Femur (tissue), 1 donor: ENCODE measurements at places on chromosomes 2 and 18.

- DNase-seq, result no peak
Observed at GRCh38 chr2:166614029-166614428, 120.0 kb upstream of the SCN7A start.

GRCh38 chr2:28281739-28282138 is 110.9 kb upstream of the FOSL2 start:
- DNase-seq, result no peak

GRCh38 chr2:46815121-46815802 is 100.3 kb downstream of the MCFD2 start:
- DNase-seq, result no peak

DNA sequence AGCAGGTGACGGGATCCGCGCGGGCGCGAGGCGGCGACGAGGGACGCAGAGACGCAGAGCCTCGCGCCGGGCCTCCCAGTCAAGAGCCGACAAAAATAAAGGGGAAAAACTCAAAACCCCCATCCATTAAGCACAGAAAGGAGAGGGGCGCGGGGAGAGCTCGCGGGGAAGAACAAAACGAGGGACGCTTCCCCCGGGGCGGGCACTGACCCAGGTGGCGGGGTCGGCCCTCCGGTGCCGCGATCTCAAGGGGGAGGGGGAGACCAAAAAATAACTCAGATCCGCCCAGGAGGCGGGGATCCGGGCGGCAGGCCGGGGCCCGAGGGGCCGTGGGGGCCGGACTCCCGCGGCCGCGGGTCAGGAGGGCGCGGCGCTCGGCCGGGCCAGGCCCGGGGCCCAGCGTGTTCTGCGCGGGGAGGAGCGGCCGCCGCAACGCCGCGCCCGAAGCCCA is 597 bp downstream of the RNF103 start:
- DNase-seq, result peak; percentile 73

DNA sequence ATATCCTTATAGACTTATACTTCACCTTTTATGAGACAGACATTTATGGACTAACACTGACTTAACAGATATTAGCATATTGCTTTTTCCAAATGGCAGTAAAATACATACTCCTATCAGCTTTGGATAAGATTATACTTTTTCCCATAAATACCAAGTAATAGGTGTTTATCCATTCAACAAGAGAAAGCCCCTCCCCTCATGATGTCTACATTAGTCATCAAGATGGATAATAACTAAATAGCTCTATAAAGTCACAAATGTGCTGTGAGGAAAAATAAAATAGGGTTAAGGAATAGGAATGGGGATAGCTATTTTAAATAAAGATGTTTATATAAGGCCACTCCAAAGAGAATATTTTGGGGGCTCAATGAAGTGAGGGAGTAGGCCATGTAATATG is 39.4 kb downstream of the CSRNP3 start:
- DNase-seq, result no peak

GRCh38 chr2:43000242-43001054 is 208.1 kb upstream of the HAAO start:
- peak; percentile 46 for DNase-seq

DNA sequence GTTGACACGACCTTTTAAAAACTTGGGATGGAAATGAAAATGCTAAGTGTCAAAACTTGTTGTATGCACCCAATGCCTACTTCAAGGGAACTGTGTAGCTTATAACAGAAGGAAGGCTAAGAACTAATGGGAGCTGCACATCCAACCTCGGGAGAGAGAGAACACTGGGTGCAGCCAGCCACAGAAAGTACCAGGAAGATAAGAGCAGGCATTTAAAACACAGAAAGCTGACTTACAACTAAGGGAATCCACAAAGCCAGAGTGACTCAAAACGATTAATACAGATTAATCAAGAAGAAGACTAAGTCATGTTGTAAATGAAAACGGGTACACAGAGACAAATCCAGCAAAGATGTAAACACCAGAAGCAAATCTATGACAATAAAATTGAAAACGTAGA is 113.4 kb downstream of the HDAC4 start:
- DNase-seq, result no peak

GRCh38 chr2:230687498-230687897 is 25.1 kb upstream of the CAB39 start:
- no peak for DNase-seq

DNA sequence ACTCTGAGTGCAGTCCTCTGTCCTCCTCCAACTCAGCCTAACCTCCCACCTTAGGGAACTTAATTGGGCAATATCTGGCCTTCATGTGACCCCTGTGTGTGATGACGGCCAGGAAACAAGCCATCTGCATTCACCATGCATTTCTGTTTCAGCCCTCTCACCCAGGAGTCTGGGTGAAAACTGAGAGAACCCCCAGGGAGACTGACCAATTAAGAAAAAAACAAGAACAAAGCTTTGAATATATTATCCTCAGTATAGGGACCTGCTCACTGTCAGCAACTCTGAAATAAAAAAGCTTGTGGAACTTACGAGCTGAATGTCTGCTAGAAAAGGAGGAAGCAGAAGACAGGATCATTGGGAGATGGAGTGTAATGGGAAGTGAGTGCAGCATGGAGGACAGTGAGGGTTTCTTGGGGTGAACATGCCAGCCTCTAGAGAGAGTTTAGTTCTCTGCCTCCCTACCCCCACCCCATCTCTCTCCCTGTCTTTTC is 9.5 kb downstream of the MAPRE2 start:
- no peak for DNase-seq

GRCh38 chr2:187003038-187003554 is 154.1 kb upstream of the ZSWIM2 start:
- DNase-seq, result no peak

DNA sequence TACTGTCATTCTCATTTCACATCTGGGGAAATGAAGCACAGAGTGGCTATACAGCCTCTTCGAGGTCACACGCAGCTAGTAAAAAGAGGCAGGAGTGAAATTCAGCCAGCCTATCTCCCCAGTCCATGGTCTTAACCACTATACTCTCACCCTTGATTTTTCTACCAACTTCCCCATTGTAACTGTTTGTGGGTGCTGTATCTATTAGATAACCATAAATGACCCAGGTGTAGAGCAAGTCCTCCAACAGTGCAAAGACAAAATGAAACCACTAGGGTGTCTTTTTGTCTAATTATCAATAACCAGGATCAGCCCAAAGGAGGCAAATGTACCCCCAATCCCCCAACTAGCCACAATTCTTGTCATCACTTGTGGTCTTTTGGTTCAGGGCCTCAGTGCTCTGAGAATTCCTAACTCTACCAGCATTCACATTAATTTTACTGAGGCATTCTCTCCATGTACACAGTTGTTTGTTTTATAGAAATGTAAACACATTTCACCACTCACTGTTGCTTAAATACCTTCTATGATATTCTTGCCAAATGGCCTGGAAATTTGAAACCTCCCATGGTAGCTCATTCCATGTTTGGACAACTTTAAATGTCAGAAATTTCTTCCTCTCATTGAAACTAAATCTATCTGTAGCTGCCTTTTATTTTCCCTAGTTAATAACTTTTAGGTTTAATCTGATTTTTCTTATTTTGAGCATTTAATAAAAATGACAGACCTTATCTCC is 58.7 kb downstream of the SLC40A1 start:
- no peak for DNase-seq

- no peak for DNase-seq
Observed at GRCh38 chr2:85447222-85447585, 28.7 kb downstream of the SH2D6 start.

DNA sequence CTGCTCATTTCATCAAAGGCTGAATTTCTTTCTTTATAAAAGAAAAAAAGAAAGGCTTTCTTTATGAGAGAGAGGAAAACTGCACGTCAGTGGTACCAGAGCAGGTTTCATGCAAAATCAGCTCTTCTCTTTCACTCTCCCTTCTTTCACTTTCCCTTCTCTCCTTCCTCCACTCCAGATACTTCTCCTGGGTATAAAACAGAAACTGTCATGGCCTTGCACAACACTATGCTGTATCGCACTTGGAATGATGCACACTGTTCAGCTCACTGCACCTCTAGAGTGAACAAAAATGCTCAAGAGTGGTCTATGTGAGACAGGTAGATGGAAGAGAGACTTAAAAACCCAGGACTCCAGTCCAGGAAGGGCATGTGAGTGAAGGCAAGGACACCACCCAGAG is 73.8 kb downstream of the KLF7 start:
- no peak for DNase-seq

DNA sequence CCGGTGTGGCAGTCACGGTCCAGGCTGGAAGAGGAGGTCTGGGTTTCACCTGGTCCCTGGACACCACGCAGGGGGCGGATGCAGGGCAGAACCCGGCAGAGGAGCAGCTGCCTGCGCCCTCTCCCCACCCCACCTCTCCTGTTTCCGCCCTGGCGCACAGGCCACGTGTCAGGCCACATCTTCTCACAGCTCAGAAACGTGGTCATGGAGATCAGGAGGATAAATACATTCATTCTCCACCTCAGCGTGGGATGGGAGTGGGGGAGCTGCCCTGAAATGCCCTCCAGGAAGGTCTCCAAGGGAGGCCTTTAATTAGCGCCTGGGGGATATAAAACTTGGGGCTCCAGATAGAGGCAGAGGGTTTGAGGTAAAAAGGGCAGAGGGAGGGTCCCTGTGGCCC is 142.0 kb downstream of the KCTD1 start:
- no peak for DNase-seq

DNA sequence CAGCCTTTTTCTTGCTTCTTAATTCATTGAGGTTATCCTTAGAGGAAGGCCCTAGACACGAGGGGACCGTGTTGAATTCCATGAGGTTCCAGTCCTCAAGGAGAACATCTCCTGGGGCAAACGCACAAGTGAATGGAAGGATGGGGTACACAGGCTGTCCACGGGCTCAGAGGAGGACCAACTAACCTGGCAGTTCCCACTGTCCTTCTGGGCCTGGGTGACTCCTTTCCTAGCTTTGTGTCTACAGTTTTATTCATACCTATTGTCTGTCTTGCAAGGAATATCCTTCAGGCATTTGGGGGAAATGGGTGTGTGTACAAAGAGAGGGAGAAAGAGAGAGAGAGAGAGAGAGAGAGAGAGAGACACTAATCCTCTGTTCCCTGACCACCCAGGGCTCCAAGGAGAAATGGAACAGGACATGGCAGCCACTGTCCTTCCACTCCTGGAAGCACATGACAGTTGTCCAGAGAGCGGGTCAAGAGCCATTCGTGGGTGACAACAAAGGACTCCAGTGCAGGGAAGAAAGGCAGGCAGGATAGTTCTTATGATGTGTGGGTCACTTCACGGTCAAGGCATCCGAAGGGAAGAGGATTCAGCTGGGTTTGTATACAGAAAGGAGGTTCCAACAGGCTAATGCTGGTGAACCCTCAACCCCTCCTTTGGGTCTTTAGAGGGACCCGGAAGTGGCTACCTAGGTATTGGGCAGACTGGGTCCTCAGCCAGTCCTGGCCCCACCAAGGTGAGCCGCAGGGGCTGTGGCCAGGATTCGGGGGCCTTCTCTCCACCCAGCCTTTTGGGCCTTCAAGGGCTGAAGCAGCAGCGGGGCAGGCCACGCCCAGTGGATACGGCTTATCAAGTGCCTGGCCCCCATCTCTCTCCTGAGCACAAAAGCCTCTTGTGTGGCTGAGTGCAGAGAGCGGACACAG is 150.6 kb downstream of the MYCN start:
- no peak for DNase-seq

- DNase-seq, result no peak
Observed at GRCh38 chr2:42297322-42297936, 63.6 kb downstream of the COX7A2L start.

DNA sequence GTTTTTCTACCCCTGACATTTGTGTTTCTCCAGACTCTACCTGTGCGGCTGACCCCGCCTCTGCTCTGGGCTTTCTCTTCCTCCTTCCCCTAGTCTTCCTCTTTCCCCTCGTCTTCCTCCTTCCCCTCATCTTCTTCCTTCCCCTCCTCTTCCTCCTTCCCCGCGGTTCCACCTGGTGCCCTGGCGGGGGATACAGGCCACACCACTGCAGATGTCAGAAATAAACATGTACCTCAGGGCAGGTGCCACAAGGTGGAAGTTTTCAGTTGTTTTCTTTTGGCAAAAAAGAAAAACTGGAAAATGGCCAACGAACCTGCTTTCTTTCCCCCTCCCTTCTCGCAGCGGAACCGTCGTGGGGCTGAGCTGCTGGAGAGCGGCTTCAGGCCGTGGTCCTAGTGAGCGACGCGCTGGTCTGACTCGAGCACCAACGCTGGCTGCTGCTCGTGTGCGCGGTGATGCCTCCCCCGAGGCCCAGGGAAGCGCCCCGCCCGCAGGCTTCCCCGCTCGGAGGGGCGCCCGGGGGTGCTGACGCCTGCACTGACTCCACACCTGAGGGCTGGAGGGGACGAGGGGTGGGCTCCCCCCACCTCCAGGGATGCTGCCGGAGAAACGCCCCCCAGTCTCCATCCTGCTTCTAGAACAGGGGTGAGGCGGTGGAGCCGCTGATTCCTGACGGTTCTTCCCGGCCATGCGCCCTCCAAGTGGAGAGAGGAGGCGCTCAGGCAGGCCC is 83.7 kb upstream of the ZNF516 start:
- DNase-seq, result no peak

- DNase-seq, result no peak
Observed at GRCh38 chr2:14806613-14807012, 174.1 kb downstream of the LRATD1 start.

- no peak for DNase-seq
Observed at GRCh38 chr2:177675350-177675821, 282.8 kb downstream of the AGPS start.

DNA sequence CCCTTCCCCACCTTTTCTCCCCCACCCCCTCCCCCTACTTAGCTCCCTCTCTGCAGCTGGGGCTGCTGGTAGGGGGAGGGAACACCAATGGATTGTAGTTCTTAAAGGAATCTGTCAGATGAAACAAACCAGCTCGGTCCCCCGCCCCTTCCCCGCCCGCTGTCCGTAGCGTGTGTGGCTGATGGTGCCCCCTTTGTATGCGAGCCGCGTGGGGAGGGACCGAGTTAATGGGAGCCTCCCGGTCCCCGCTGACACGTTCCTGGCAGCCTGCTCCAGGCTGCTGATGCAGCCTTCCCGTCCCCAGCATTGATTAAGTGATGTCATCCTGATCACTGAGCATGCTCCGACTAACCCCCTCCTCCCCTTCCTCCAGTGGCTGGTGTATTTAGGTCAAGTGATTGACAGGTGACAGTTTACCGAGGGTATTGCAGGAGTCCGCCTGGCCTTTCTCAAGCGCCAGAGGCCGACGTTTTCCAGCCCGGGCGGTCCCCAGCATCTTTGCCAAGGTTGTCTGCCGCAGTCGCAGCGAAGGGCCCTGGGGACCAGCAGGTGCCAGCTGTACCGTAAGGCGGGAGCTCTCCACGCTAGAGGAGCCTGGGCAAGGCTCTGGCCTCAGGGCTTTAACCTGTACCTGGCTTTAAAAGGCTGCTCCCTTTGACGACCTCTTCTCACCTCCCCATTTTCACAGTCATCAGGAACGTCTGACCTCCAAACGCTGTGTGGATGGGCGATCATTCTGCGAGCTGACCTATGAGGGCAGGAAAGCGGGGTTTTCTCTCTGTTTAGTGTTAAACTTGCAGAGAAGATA is 1.8 kb downstream of the KIF5C start:
- DNase-seq, result peak; percentile 39

- DNase-seq, result peak; percentile 28
Observed at GRCh38 chr2:233833345-233833744, 21.0 kb downstream of the HJURP start.

- DNase-seq, result no peak
Observed at GRCh38 chr2:171540437-171540836, 18.2 kb downstream of the CYBRD1 start.

- no peak for DNase-seq
Observed at GRCh38 chr2:185161701-185162100, 563.4 kb downstream of the ZNF804A start.
